ENCODE measurements at places on chromosomes 1 and 21.

- DNase-seq = no peak
These were observed 1.6 kb upstream of the ZNF124 start for GRCh38 chr1:247173431-247173830.

DNA sequence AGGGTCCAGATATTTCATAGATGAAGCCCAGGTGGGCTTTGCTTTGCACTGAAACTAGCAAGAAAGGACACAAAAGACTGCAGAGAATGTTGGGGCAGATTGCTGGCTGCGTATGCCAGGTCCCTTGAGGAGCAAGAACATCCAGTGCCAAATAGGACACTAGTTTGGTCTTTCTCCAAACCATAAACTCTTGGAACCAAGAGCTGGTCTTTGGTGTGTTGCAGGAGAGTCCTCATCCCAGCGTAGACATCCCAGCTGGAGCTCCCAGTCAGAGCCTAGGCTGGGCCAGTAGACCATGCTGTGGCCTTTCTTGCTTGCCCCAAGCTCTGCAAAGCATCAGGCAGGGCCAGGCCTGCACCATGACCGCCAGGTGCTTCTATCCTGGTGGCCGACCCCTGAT is 87.5 kb downstream of the ATP5PO start:
- no peak for DNase-seq

DNA sequence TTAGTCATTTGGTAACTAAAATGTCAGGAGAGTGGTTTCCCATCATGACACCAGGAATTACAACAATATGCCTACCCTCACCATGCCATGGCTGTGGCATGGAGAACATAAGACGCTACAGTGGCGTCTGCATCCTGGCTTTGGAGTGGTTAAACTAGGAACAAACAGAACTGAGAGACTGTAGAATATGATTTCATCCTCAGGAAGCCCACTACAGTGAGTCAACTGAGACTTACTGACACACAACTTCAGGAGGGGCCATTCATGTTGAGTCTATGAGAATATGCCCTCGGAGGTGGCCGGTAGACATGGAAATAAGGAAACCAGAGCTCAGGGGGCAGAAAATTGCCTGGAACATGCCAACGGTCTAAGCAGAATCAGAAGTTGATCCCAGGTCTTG is 5.9 kb upstream of the BACE2 start:
- DNase-seq = no peak

- no peak for DNase-seq
These were observed 475 bp upstream of the RPL5 start for GRCh38 chr1:92831368-92831761.

DNA sequence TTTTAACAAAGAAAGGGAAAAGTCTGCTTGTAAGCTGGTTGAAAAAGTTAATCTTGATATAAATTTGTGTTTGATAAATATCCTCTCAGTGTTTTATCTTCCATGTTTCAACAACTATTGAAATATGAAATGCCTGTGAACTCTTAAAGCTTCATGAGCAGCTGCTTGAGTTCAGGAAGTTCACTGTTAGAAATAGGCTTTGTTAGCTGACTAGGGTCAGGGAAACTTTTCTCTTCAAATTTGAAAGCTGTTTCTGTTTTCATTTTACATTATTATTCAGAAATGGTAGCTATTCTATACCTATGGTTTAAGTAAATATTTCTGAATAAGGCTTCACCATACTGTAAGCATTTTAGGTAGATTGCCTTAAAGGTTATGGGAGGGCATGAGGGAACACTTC is 191.7 kb downstream of the HS2ST1 start:
- DNase-seq = no peak

DNA sequence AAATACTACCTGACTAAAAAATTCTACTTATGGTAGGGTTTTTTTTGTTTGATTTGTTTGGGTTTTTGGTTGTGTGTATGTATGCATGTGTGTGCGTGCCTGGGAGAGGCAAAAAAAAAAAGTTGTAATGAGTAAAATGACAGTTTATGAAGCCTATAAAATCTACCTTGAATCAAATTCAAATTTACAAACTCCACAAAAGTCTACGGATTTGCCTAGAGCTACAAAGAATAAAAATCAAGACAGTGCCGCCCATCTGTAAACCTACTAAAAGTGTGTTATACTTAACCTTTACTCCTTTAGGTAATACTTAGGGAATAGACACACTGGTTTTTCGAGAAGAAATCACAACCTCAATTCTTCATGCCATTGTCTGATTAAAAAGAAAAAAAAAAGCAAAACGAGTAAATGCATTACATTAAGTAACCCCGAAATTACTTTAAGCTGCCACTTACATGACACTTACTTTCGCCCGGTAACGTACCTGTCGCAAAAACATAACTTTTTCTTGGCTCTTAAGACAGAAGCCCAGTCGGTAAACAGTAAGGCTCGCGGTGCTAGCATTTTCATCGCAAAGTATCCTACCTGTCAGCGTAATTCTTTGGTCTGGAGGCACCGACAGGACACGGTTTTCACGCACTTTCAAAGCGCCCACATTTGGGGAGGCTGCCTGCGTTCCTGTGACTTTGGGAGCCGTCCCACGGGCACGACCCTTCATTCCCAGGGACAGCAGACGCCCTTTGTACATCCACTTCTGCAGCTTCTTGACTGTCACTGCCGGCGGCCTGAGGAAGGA is 951 bp downstream of the SYDE2 start:
- DNase-seq = peak; percentile 20

DNA sequence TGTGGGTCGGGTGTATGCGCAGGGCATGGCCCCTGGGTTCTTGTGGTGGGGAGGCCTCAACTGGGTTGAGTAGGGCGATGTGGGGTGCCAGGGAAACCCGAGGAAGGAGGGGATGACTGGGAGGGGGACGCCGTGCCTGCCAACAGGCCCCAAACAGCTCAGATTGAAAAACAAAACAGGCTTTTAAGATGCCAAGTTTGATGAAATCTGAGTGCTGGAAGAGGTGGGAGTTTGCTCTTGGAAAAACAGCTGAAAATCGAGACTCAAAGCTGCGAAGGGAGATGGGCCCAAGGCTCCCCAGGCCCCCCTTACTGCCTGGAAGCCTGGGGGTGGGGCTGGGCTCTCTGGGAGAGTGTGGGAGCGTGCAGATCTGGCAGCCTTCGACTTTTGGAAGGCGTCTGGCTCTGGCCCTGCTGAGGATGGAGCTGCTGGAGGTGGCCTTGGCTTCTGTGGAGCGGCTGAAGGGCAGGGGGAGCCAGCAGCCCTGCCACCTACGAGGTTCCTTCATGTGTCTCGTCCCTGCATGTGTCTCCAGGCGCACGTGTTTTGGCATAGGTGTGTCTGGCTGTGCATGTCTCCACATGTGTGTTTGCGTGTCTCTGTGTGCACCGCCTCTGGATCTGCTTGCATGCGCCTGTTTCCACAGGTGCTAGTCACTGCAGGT is 33.3 kb downstream of the PTPRF start:
- peak; percentile 82 for DNase-seq

Measured in prostate gland (tissue), 2 donors.